HFFc6 (cell line): ENCODE measurements at places on chromosomes 5 and 9. TPM values are rescaled to one million over a fixed set of nuclear protein-coding genes. Genes with fewer than 3 reads are reported as not detected.

DNA sequence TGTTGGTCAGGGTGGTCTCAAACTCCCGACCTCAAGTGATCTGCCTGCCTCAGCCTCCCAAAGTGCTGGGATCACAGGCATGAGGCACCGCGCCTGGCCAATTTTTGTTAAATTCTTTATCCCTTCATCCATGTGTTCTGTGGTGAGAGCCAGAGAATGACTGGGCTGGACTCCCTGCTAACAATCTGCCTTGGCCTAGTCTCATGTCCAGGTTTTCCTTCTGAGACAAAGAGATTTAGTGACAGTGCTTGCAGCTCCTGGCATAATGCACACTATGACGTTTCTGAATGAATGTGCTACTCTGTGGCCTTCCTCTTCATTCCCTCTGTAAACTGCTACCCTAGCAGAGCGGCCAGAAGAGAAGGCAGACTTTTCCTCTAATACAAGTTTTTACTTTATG lies 79.3 kb downstream of the FOXD1 start:
- peaks cover 100% of the 10 kb centered on the region for H3K4me1 ChIP-seq
- H3K36me3 ChIP-seq, result no peaks in the 10 kb centered on the region; the same call in 1 of the 2 replicates
- no peak for DNase-seq
- peak overlapping the region; percentile 90 for H3K27ac ChIP-seq
- H3K27me3 ChIP-seq, result peaks cover 1% of the 10 kb centered on the region; the same call in 1 of the 2 replicates

- H3K27me3 ChIP-seq, result no peaks in the 10 kb centered on the region
- no peak overlapping the region for H3K27ac ChIP-seq
- H3K4me1 ChIP-seq, result no peaks in the 10 kb centered on the region
- H3K36me3 ChIP-seq, result no peaks in the 10 kb centered on the region
Measured at GRCh38 chr9:106722051-106722753, 140.8 kb upstream of the ZNF462 start.

DNA sequence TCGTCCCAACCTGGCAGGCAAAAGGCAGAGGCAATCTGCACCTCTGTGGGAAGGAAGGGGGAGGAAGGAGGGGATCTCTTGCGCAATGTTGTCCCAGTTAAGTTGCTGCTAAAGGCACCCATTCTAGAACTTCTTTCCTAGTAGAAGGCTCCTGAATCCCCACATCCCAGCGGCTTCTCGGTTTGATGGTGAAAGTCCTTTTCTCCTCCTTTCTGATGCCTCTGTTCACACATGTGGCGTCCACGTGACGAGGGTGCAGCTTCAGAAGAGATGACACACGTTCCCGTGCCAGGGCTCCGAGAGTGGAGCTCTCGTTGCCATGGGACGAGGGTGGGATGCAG lies 96.9 kb upstream of the FCN2 start:
- H3K36me3 ChIP-seq, result peaks cover 25% of the 10 kb centered on the region
- no peak overlapping the region; the same call in 1 of the 2 replicates for H3K4me3 ChIP-seq
- DNase-seq, result no peak
- peaks cover 12% of the 10 kb centered on the region; the same call in 1 of the 2 replicates for H3K4me1 ChIP-seq

- H3K4me1 ChIP-seq, result peaks cover 58% of the 10 kb centered on the region
- peaks cover 67% of the 10 kb centered on the region for H3K36me3 ChIP-seq
- H3K27me3 ChIP-seq, result peaks cover 2% of the 10 kb centered on the region
- no peak for DNase-seq
Measured at GRCh38 chr5:171397190-171397589, 9.5 kb downstream of the NPM1 start.

GRCh38 chr5:169300468-169301385 lies at the start of gene SLIT3:
TSS of gene SLIT3 (minus strand) at chr5:169301139. CDS start at chr5:169300709, 430 bp downstream.
- H3K4me1 ChIP-seq, result peaks cover 60% of the 10 kb centered on the region
- peak within 1 kb of the TSS; percentile 84 for H3K4me3 ChIP-seq
- peak; percentile 57 for DNase-seq
- H3K27ac ChIP-seq, result peak within 1 kb of the TSS; percentile 10; the same call in 1 of the 2 replicates

DNA sequence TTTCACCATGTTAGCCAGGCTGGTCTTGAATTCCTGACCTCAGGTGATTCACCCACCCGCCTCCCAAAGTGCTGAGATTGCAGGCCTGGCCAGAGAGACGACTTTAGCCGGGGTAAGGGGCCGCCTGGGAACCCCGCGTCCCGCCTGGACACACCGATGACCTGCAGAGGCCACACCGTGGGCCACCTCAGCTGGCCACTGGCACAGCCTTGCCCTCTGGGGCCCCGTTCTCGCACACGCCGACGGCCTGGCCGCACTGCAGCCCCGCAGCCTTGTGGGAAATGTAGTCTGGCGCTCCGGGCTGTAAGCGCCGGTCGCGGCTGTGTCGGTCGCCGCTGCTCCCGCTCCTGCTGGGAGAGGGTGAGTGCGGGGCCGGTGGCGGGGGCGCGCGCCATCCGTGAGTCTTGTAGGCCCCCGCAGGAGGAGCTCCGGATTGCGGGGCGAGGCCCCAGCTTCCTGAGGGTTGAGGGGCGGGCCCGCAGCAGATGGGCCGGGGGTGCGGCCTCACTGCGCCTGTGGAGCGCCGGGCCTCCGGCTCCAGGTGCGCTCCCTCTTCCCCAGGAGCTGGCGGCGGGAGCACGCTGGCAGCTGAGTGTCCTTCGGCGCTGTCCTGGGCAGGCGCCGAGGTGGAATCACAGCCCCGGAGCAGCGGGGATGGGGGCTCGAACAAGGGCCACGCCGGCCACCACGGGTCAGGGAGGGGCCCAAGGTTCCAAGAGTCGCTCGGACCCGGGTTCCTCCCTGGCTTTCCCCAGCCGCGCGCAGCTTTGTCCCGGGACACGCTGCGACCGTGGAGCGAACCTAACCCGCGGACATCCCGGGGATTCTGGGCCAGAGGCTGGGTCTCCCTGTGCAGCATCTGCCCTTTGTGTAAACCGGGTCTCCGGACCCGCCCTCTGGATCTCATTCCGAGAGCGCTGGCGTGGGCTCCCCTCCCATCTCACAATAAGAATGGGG lies at the start of gene ZFP2:
Gene ZFP2 (plus strand): TSS at position 299 of the 957 bp plus-strand sequence. CDS start 35,401 bp downstream, outside the sequence.
- H3K4me1 ChIP-seq, result no peaks in the 10 kb centered on the region
- DNase-seq, result no peak
- H3K27ac ChIP-seq, result no peak within 1 kb of the TSS

GRCh38 chr5:173016598-173017046 lies 33.1 kb downstream of the ATP6V0E1 start:
- H3K36me3 ChIP-seq, result peaks cover 22% of the 10 kb centered on the region
- H3K27me3 ChIP-seq, result no peaks in the 10 kb centered on the region; the same call in none of the 2 replicates
- H3K27ac ChIP-seq, result peak overlapping the region; percentile 66
- H3K4me3 ChIP-seq, result no peak overlapping the region

- H3K27me3 ChIP-seq, result peaks cover 5% of the 10 kb centered on the region
- H3K4me3 ChIP-seq, result no peak overlapping the region
- DNase-seq, result no peak
- H3K27ac ChIP-seq, result no peak overlapping the region
- no peaks in the 10 kb centered on the region for H3K36me3 ChIP-seq
- H3K4me1 ChIP-seq, result peaks cover 5% of the 10 kb centered on the region; the same call in 1 of the 2 replicates
Measured at GRCh38 chr5:168995024-168995423, 305.9 kb downstream of the SLIT3 start.

- no peak for DNase-seq
- peaks cover 2% of the 10 kb centered on the region for H3K27me3 ChIP-seq
- no peaks in the 10 kb centered on the region for H3K4me1 ChIP-seq
- H3K36me3 ChIP-seq, result no peaks in the 10 kb centered on the region
- H3K27ac ChIP-seq, result no peak overlapping the region
Measured at GRCh38 chr5:11302663-11303062, 541.6 kb upstream of the DAP start.

- peak; percentile 26 for DNase-seq
- peaks cover 4% of the 10 kb centered on the region for H3K4me1 ChIP-seq
- no peak within 1 kb of the TSS for H3K27ac ChIP-seq
- peaks cover 2% of the 10 kb centered on the region; the same call in 1 of the 2 replicates for H3K27me3 ChIP-seq
- peaks cover 45% of the 10 kb centered on the region for H3K36me3 ChIP-seq
Measured at GRCh38 chr5:141412854-141413539, at the start of gene PCDHGA10. TSS of gene PCDHGA10 (plus strand) at chr5:141412987. CDS start at chr5:141413176, 189 bp downstream.

- no peak overlapping the region for H3K4me3 ChIP-seq
- no peak for DNase-seq
- peaks cover 30% of the 10 kb centered on the region for H3K4me1 ChIP-seq
- no peak overlapping the region for H3K27ac ChIP-seq
- H3K27me3 ChIP-seq, result no peaks in the 10 kb centered on the region; the same call in 1 of the 2 replicates
Measured at GRCh38 chr9:16834817-16835216, 35.7 kb downstream of the BNC2 start.

- no peaks in the 10 kb centered on the region for H3K36me3 ChIP-seq
- H3K27ac ChIP-seq, result no peak overlapping the region
- no peak overlapping the region for H3K4me3 ChIP-seq
- no peak for DNase-seq
- H3K27me3 ChIP-seq, result no peaks in the 10 kb centered on the region; the same call in 1 of the 2 replicates
- H3K4me1 ChIP-seq, result no peaks in the 10 kb centered on the region
Measured at GRCh38 chr5:143117821-143118220, 285.7 kb downstream of the NR3C1 start.

- no peaks in the 10 kb centered on the region; the same call in 1 of the 2 replicates for H3K27me3 ChIP-seq
- H3K27ac ChIP-seq, result no peak overlapping the region
- no peak for DNase-seq
- H3K4me3 ChIP-seq, result no peak overlapping the region
Measured at GRCh38 chr5:14783691-14784090, 87.9 kb downstream of the ANKH start.

DNA sequence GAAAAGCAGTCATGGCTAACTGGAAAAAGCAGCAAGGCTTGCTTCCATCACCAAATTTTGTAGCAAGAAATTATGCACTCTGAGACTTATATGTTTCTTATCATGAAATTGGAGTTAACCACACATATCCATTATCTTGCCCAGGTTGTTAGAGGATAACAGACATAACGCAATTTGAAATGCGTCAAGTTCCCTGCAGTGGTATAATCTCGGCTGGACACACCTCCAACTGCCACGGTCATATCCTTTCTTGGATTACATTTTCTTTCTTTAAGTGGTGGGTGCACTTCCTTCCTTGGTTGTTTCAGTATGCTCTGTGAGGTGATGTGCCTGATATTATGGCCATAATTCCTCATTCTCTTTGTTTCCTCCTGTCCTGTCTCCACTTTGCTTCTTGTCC lies 695.0 kb upstream of the DMAC1 start:
- H3K36me3 ChIP-seq, result no peaks in the 10 kb centered on the region
- no peak overlapping the region for H3K4me3 ChIP-seq
- H3K4me1 ChIP-seq, result no peaks in the 10 kb centered on the region
- no peak overlapping the region for H3K27ac ChIP-seq
- DNase-seq, result no peak

DNA sequence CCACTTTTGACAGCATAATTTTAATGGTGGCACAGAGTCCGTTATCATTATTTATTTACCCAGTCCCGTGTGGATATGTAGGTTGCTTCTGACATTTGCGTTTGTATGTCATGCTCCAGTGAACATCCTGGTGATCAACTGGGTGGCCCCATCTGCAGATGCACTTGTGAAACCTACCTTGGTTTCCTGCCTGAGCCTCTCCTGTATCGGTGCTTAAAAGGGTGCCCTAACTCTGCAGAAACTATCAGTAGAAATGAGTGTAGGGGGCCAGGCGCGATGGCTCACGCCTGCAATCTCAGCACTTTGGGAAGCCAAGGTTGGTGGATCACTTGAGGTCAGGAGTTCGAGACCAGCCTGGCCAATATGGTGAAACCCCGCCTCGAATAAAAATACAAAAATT lies 92.1 kb upstream of the IER5L start:
- peaks cover 21% of the 10 kb centered on the region for H3K27me3 ChIP-seq
- H3K4me3 ChIP-seq, result no peak overlapping the region
- no peak for DNase-seq
- H3K36me3 ChIP-seq, result no peaks in the 10 kb centered on the region
- H3K27ac ChIP-seq, result no peak overlapping the region

GRCh38 chr5:33650911-33651310 lies 210.1 kb downstream of the TARS1 start:
- peaks cover 62% of the 10 kb centered on the region for H3K36me3 ChIP-seq
- H3K4me1 ChIP-seq, result peaks cover 41% of the 10 kb centered on the region
- H3K27me3 ChIP-seq, result peaks cover 3% of the 10 kb centered on the region
- peak overlapping the region; percentile 67 for H3K4me3 ChIP-seq

DNA sequence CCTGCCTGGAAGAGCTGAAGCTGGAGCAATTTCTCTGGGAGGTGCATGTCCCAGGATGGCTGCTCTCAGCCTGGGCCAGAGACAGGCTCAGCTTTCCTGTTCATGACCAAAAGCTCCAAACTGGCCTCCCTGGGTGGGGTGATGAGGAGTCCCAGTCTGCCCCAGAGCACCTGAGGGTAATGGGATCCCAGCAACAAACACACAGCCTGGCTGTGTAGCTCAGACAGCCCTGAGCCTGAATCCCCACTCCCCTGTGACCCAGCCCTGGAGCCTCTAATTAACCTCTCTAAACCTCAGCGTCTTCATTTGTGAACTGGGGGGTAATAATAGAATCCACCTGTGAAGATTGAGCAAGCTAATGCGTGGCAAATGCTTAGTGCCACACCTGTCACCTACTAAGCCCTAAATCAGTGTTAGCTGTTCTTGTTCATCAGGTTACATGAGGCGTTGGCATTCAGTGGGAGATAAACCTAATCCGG lies 67.5 kb downstream of the HSPA4 start:
- DNase-seq, result no peak
- H3K36me3 ChIP-seq, result no peaks in the 10 kb centered on the region
- H3K27ac ChIP-seq, result no peak overlapping the region
- no peaks in the 10 kb centered on the region; the same call in 1 of the 2 replicates for H3K4me1 ChIP-seq
- H3K4me3 ChIP-seq, result no peak overlapping the region

- DNase-seq, result no peak
- H3K4me1 ChIP-seq, result no peaks in the 10 kb centered on the region
- H3K27me3 ChIP-seq, result no peaks in the 10 kb centered on the region; the same call in none of the 2 replicates
- H3K36me3 ChIP-seq, result no peaks in the 10 kb centered on the region
- no peak overlapping the region for H3K4me3 ChIP-seq
- no peak overlapping the region for H3K27ac ChIP-seq
Measured at GRCh38 chr5:38541174-38541725, 15.2 kb downstream of the LIFR start.

DNA sequence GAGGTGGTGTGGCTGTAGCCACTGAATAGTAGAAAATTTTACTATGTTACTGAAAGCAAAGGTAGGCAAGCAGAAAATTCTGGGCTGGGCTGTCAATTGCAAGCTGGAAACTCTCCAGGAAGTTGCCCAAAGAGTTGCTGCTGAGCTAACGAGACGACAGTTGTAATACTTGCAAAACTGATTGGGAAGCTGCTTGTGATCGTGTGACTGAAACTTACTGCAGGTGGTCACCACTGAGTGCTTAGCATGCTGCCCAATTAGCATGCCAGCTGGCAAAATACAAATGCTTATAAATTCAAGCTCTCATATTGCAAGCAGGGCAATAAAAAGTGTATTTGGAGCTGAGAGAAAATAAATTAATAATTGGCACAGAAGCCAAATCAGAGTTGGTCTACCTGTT lies 758.5 kb upstream of the EDIL3 start:
- H3K36me3 ChIP-seq, result no peaks in the 10 kb centered on the region
- no peak overlapping the region for H3K27ac ChIP-seq
- H3K27me3 ChIP-seq, result no peaks in the 10 kb centered on the region; the same call in 1 of the 2 replicates

- no peak overlapping the region for H3K4me3 ChIP-seq
- no peak overlapping the region for H3K27ac ChIP-seq
- no peaks in the 10 kb centered on the region; the same call in 1 of the 2 replicates for H3K36me3 ChIP-seq
- DNase-seq, result no peak
Measured at GRCh38 chr5:169112016-169112415, 188.9 kb downstream of the SLIT3 start.

RASEF gene
- total RNA-seq, result 0.03 to 0.07 TPM in 2 of 3 replicates, not detected in the other

ZNF474 gene
- 0.16 to 0.28 TPM (median 0.18 TPM) in 3 replicates for total RNA-seq

NANS gene
- total RNA-seq, result 80.0 to 103 TPM (median 80.0 TPM) in 3 replicates

TUBB4B gene
- total RNA-seq, result 412 to 719 TPM (median 623 TPM) in 3 replicates

CARTPT gene
- total RNA-seq, result not detected in 3 replicates

ERGIC1 gene
- 228 to 263 TPM (median 246 TPM) in 3 replicates for total RNA-seq

TXNDC8 gene
- total RNA-seq, result not detected in 2 replicates

ADGRD2 gene
- total RNA-seq, result not detected in 3 replicates

SYK gene
- total RNA-seq, result not detected in 3 replicates

ADAMTS2 gene
- total RNA-seq, result 33.3 to 37.4 TPM (median 35.4 TPM) in 3 replicates

EIF4E1B gene
- not detected in 3 replicates for total RNA-seq
